Stimulated activated CD4-positive, alpha-beta T cell treated with anti-CD3 and anti-CD28 coated beads, Interleukin-4, amount 100 ng/mL, for 48 hours (primary cell): ENCODE measurements at places on chromosomes 7 and 10.

DNA sequence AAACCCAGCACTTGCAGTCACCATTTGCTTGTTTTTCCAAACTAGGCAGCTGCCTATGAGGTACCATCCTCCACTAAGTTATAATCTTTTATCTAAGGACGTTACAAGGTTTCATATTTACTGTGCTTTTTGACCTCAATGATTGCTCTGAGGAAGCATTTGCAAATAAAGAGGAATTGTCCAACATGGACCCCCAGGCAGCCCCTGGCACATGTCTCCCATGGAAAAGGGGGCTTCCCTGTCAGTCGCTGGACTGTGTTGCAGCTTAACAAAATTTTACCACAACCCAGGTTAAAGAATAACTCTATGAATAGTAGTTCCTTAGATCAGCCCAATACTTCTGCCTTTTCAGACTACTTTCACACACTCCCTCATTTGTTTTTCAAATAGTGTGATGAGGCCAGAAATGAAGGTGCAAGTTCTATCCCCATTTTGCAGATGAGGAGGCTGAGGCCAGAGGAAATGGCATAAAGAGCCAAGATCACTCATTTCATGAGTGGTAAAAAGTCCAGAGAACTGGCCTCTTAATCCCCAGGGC, 52.8 kb upstream of the ZPBP start:
- no peak for DNase-seq

GRCh38 chr7:113548137-113548536, 370.7 kb downstream of the PPP1R3A start:
- no peak for DNase-seq

DNA sequence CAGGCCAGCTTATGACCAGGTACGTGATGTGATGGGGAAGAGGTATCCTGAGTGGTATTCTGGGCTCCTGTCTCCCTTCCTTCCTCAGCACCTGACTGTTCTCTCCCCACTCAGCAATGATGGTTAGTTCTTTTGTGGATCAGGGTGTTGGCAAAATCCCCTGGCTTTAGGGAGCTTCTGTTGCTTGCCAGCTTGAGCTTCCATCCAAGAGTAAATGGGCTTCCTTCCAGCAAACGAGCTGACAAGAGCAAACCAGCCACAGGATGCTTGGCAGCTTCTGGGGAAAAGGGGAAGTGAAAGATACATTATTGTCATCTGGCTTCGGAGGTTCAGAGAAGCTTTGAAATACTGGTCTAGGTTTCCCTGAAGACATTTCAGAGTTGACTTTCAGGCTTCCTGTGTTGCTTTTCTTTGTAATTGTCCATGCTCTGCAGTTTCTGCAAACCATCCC, 5.2 kb downstream of the DUSP5 start:
- DNase-seq: no peak

DNA sequence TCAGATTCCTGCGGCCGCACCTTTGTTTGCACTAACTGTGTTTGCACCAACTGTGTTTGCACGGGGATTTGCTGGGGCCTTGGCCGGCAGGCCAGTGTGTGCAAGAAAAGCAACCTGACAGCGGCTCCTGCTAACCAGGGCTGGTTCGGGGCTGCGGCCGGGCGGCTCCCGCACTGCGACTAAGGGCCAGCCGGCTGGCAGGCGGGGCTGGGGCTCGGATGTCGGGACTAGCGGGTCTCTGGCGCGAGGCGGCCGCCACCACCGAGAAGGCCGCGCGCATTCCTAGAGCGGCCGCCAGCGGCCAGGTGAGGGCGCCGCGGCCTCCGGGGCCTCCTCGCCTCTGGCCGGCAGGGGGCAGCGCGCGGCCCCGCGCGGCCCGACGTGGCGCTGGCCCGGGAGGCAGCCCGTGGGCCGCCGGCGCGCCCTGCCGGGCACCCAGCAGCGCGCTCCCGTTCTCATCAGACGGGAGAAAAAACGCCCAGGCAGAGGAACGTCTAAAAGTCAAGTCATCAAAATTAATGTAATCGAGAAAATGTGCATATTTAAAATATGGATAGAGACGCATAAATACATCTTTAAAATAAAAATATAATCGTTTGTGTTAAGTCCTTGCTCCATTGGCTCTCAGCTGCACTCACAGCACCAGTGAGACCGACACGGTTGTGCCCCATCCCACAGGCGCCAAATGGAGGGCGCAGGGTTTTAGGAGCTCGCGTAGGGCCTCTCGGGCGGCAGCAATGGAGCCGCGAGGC, 38.5 kb downstream of the ZNF777 start:
- DNase-seq: peak; percentile 60

- no peak for DNase-seq
Observed at GRCh38 chr7:50204581-50204980, 99.9 kb upstream of the IKZF1 start.
